Stimulated activated CD8-positive, alpha-beta memory T cell treated with anti-CD3 and anti-CD28 coated beads, Interleukin-12 subunit alpha, Interleukin-12 subunit beta, amount 100 ng/mL, for 4 hours (primary cell): ENCODE measurements at places on chromosomes 4 and X.
A peak's percentile ranks its signal among the peaks of the same experiment; 100 is the strongest.

DNA sequence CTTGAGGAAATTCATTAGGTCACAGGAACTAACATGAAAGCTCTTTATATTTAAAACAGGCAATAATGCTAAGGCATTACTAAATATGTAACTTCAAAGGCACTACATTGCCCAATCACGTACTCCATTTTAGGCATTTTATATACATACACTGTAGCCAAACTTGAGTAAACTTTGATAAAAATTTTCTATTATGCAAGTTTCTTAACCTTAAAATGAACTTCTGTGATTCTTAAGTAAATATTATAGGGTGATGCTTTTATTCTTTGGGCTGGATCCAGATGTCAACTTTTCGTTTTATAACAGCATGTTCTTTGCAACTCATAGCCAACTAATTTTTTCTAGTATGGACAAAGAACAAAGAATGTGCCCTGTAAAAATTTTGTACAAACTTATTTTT, 28.3 kb upstream of the MAP9 start:
- DNase-seq, result no peak

- peak; percentile 40 for DNase-seq
Measured at GRCh38 chr4:183398298-183399125, 45.9 kb upstream of the CDKN2AIP start.

DNA sequence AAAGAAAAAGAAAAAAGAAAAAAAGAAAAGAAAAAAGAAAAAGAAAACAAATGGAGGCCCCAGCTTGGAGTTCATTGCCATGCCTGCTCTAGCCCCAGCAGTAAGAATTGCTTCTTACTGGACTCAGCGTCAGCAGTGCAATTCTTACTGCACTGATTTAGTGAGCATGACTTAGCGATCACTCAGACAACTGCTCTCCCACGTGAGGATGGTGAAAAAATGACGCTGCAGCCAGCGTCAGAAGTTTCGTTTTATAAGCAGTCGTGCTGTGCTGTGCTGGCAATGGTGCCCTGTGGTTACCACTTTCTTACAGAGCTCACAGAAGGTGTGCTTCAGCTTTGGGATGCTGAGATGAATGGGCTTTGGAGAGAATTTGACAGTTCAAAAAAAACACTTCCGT, 68.3 kb upstream of the DDX3X start:
- peak; percentile 15 for DNase-seq

- DNase-seq, result peak; percentile 33
Measured at GRCh38 chr4:3880615-3881120, 114.5 kb downstream of the ADRA2C start.

GRCh38 chrX:79336869-79337815, 30.0 kb downstream of the ITM2A start:
- DNase-seq, result no peak

DNA sequence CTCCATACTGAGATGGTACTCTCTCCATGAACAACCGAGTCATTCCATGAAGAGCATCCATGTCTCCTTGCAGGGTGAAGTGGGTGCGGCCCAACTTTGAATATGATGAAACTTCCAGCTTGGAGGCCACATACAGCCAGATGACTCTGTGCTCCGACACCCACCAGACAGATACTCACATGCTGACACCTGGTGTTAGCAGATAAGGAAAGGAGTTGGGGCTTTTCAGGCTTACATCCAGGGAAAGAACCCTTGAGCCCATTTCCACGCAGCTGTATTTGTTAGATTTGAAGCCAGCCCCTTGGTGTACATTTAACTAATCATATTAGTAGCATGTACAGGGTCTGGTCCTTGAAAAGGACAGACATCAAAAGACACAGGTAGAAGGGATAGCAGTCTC, 62.1 kb upstream of the PRRG3 start:
- no peak for DNase-seq

GRCh38 chrX:1336331-1336943, at the start of gene IL3RA:
Gene IL3RA (plus strand): TSS chrX:1336785. CDS start chrX:1341766, 4,981 bp downstream.
- DNase-seq, result no peak

DNA sequence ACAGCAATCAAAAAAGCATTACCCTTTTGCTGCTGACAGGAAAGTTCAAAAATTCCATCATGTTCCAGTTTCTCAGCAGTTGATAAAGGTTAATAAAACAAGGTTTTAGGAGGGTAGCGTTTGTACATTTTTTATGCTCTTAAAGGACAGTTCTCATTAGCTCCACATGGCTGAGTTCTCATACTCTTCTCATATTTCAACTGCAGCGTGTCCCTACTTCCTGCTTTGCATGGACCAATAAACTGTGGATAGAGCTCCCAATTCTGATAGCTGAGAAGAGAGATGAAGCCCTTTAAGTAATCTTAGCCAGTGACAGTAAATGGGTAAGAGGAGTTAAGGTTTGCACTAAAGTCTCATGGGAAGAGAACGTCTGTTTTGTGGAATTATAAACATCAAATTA, 53.5 kb downstream of the SPANXA2 start:
- no peak for DNase-seq

DNA sequence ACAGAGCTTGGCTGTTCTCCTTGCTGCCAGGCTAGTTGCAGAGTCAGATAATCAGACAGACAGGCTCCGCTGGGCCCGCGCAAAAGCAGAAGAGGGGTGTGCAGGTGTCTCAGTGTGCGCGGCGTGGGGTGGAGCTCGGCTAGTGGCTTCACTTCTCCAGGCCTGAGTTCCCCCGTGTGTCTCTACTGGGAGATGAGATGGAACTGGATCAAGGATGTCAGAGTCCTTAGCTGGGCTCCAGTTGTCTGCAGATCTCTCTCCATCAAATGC, 21.1 kb downstream of the HTRA3 start:
- no peak for DNase-seq

DNA sequence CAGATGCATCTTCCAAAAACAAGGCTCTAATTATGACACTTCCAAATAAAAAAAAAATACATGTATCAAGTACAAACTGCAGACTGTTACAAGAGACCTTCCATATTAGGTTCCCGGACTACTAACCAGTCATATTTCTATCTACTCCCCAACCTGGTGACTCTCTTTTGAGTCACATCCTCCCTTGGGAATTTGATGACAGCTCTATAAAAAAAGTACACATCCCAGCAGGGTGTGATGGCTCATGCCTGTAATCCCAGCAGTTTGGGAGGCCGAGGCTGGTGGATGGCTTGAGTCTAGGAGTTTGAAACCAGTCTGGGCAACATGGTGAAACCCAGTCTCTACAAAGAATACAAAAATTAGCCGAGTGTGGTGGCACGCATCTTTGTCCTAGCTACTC, 14.9 kb downstream of the RPGR start:
- DNase-seq, result no peak

DNA sequence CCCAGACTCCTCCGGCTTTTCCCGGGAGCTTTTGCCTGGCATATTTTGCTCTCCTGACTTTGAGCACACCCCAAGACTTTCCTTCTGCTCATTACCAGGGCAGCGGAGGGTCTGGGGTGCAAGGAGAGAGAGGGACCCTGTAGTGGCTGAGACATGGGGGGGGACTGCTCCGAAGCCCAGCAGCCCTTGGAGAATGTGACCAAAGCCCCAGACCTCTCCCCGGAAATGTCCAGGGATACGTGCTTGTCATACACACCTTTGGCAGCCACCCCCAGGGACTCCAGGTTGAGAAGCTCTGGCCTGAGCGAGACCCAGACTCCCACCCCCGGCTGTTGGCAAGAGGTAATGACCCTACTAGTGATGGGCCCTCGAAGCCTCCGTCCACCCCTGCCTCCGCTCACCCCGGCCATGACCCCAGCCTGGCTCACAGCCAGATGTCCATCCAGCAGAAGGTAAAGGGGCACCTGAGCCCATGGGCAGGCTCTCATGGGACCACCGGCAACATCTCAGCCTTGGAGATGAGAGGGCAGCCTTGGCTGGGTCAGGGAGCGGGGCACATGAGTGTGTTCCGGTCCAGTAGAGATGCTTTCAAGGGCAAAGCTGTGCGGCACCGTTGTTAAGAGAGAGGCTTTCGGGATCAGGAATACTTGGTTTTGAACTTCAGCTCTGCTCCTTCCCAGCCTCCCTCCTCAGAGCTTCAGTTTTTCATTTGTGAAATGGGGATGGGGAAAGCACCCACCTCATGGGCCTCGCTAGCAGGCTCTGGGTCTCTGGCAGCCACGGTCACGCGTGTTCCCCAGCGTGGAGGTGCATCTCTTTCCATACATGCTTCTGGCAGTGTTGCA, 2.0 kb downstream of the PSAPL1 start:
- DNase-seq, result no peak

- DNase-seq, result no peak
Measured at GRCh38 chr4:120432301-120432860, 365.7 kb upstream of the MAD2L1 start.

- DNase-seq, result no peak
Measured at GRCh38 chrX:154049209-154050112, 29.8 kb upstream of the IRAK1 start.

- no peak for DNase-seq
Measured at GRCh38 chrX:119008110-119008744, 33.8 kb downstream of the LONRF3 start.

GRCh38 chr4:26372076-26372475, 51.3 kb downstream of the RBPJ start:
- no peak for DNase-seq

DNA sequence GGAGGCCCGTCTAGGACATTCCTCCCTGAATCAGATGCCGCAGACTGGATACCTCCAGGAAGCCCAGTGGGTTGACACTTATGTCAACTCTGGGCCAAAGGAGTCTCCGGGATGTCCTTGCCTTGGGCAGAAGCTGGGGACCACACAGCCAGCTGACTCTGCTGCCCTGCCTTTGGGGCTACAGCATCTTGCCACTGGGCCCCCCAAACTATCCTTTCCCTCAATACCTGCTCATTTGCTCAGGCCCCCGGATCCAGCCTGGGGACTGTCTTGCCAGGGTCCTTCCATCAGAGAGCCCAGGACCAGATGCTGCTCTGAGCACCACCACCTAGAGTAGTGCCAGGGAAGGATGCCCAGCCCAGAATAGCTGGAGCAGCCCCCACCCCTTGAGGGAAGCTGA, 19.0 kb downstream of the RAB33A start:
- no peak for DNase-seq

DNA sequence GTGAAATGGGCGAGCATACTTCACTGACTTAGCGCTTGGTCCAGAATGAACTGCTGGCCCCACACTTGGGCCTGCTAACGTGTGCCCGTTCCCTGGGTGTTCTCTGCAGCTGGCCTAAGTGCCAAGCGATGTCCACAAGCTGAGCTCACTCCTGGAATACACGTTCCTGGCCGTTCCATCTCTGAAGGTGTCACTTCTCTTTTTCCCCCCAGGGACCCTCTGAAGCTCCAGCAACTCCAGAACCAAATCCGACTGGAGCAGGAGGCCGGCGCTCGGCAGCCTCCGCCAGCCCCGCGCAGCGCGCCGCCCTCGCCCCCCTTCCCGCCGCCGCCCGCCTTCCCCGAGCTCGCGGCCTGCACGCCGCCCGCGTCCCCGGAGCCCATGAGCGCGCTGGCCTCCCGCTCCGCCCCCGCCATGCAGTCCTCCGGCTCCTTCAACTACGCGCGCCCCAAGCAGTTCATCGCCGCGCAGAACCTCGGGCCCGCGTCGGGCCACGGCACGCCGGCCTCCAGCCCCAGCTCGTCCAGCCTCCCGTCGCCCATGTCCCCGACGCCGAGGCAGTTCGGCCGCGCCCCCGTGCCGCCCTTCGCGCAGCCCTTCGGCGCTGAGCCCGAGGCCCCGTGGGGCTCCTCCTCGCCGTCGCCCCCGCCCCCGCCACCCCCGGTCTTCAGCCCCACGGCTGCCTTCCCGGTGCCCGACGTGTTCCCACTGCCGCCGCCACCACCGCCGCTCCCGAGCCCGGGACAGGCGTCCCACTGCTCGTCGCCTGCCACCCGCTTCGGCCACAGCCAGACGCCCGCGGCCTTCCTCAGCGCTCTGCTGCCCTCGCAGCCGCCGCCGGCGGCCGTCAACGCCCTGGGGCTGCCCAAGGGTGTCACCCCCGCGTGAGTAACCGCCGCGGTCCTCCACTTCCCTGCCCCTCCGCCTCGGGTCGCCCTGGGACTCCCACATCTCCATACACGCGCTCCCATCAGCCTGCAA, 132.3 kb downstream of the CBR4 start:
- DNase-seq, result peak; percentile 6

- DNase-seq, result no peak
Measured at GRCh38 chr4:88159229-88159725, 838 bp upstream of the ABCG2 start.

DNA sequence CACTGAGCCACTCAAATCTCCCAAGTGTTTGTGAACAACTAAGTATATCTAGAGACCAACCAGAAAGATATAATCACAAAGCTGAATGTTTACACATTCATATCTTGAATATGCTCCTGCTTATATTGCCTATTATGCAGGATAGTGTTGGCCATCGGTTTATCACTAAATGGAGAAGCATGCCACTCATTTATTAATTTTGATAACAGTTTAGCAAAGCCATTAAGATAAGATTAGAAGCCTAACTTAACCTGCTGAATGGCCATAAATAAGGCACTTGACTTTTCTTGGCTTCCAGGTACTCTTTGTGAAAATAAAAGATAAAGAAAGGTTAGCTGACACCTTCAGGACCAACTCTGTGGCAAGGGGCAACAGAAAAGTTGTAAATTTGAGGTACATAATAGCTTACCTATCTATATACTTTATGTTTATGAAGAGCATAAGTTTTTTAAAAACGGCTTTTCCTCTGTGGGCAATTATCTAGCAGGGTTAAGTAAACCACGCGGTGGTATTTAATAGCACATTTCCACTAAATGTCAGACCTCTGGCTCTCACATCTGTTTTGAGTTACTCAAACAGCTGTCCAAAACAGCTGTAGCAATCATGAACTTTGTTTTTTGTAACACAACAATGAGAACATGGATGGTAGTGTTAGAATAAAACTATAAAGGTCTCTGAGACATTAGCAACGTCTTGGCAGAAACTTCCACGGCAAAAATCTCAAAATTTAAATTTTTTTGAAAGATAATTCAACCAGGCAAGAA, 58.8 kb upstream of the FTHL17 start:
- DNase-seq, result no peak

DNA sequence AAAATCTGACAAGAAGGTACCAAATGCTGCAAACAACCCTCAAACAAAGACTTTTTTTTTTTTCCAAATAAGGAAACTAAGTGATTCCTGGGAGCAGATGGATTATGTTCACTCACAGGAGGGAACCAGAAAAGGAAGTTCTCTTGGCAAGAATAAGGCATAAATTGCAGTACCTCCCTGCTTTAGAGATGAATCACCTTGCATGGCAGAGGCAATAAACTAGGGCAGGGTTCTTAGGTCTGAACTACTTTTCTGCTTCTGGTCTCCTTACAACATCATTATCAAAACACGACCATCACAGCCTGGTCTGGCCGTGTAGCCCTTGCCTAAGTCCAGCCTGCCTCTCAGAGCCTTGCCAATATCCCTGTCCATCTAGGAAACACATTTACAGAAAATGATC, 6.3 kb downstream of the TMEM31 start:
- DNase-seq, result no peak

GRCh38 chrX:497186-498014, 110.7 kb upstream of the PPP2R3B start:
- DNase-seq, result no peak
